Stimulated activated CD4-positive, alpha-beta T cell treated with anti-CD3 and anti-CD28 coated beads, Interleukin-1b, Interleukin-23, amount 100 ng/mL, for 48 hours (primary cell): ENCODE measurements at places on chromosomes 12 and 14.

DNA sequence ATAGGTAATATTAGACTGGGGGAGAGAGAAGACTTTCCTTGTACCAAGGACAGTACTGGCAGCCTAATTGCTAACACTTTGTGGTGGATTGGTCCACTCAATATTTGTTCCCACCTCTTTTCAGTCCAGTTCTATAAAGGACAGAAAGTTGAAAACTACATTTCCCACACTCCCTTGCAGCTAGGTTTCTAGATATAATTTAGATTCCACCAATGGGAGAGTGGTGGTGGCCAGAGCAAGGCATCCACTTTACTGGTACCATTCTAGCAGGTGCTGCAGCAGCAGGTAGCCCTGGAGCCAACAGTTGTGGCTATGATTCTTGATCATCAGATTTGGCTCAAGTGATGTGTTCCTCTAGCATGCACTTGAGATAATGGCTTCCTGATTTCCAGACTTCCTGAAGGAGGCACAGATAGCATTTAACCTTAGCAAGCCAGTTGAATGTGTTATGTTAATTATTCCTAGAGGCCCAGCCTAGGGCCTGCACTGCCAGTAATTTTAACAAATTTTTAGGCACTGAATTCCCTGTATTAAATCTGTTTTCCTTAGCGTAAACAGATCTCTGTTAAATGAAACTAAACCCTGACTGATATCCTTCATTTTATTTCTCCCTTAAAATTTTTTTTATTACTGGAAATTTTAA, 24.4 kb downstream of the SLC38A1 start:
- DNase-seq, result no peak

- no peak for DNase-seq
These were observed 139.3 kb upstream of the TMCC3 start for GRCh38 chr12:94789510-94790225.

DNA sequence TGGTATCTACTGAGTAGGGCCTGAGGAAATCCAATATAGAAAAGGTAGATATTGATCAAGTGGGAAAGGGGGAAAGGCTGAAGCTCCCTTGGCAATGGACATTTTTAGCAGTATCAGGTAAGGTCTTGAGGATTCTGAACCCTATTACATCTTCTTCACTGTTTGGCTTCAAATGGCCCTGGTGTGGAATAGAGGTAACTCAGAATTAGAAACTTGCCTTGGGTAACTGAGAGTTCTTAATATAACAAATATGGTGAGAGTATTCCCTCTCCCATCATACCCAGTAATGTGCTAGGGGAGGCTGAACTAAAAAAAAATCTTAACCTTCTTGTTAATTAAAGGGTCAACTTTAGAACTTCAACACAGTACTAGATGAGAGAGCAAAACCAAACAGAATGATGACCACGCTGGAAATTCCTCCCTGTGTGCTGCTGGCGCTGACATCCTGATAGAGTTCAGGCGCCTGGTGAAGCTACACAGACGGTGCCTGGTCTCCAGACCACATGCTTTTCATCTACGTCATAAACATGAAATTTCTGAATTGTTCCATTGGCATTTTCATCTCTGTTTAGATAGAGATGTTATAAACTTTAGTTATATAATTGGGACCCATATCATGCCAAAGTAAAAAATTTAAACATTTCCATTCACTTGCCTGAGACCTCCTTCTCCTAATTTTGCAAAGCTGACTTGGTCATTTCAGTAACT, 128.3 kb downstream of the AKAP6 start:
- no peak for DNase-seq

DNA sequence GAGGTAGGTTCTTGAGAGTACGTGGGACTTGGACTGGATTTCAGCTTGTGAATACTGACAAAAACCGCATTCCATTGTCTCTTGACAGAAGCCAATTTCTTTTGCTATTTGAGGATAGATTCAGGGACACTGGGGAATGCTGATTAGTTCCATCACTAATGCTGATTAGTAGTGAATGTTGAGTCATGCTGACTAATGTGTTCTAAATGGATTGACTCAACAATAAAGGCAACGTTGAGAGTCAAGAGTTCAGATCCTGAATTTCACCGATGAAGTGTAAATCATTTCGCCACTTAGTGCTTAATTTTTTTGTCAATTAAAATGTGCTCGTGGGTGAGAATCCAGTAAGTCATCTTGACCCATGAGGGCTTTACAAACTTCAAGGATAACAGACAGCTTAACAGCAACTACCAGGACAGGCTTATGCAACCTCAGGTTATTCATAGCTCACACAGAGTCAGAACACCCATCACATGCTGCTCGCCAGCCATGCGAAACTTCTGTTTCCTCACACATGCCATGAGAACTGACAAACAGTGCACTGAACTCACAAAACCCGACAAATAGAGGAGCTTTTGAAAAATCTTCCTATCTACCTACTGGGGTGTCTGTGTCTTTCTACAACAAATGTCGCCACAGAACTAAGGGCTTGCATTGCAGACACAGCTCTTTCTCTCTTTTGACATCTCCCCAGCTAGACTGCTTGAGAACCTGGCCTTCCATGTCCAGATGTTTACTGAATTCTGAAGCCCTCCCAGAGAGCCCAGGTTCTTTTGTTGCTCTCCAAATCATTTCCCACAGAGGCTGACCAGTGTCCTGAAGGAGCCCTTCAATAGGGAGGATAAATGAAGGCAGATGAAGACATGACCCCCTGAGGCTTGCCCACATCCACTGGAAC, 316.4 kb downstream of the ZFP36L1 start:
- peak; percentile 29 for DNase-seq

DNA sequence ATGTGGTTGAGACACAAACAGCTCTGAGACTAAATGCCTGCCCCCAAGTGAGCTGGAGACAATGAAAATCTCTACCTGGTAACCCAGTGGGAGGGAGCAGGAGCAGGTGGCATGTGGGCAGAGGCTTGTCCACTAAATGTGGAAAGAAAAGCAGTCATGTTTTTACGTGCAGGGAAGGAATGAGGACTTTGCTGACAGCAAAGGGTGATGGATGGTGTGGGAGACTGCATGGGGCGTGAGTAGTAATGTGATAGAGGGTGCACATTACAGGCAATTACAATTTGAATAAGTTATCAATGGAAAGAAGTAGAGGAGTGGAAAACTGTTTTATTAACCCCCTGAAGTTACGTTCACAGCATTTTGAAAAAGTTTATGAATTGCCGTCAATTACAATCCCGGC, 176.6 kb downstream of the NRXN3 start:
- no peak for DNase-seq

GRCh38 chr12:105331805-105332251, 1.3 kb downstream of the C12orf75 start:
- DNase-seq, result peak; percentile 10
